ENCODE measurements at places on chromosomes 12 and 14.

- DNase-seq, result no peak
Observed at GRCh38 chr12:24475337-24475736, 473.6 kb downstream of the BCAT1 start.

GRCh38 chr12:69059465-69060457 is 126.8 kb upstream of the CPM start:
- DNase-seq, result peak; percentile 55

GRCh38 chr14:52821805-52822250 is 30.4 kb upstream of the GNPNAT1 start:
- no peak for DNase-seq

DNA sequence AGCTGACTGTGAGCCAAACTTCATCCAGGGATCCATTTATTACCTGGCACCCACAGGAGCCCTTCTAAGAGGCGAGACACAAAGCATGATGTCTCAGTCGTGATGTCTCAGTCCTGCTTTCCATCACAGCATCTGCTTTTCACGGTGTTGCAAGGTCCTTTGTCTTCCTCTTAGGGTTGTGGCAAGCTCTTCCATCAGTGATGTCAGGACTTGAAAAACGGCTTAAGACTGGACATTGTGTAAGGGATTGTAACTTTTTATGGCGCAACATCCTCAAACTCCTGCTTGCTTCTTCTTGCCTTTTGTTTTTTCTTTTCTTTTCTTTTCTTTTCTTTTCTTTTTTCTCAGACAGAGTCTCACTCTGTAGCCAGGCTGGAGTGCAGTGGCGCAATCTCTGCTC is 586.5 kb upstream of the TMEM132C start:
- DNase-seq, result no peak

GRCh38 chr14:58963873-58964597 is 224.4 kb upstream of the DAAM1 start:
- no peak for DNase-seq

- no peak for DNase-seq
Observed at GRCh38 chr14:101362529-101363260, 198.6 kb upstream of the DIO3 start.

- no peak for DNase-seq
Observed at GRCh38 chr12:100857418-100857817, 62.8 kb downstream of the ANO4 start.

GRCh38 chr12:124110372-124110883 is 137.4 kb downstream of the ZNF664 start:
- no peak for DNase-seq

GRCh38 chr12:2813214-2814185 is 1.0 kb downstream of the ITFG2 start:
- DNase-seq, result peak; percentile 76

DNA sequence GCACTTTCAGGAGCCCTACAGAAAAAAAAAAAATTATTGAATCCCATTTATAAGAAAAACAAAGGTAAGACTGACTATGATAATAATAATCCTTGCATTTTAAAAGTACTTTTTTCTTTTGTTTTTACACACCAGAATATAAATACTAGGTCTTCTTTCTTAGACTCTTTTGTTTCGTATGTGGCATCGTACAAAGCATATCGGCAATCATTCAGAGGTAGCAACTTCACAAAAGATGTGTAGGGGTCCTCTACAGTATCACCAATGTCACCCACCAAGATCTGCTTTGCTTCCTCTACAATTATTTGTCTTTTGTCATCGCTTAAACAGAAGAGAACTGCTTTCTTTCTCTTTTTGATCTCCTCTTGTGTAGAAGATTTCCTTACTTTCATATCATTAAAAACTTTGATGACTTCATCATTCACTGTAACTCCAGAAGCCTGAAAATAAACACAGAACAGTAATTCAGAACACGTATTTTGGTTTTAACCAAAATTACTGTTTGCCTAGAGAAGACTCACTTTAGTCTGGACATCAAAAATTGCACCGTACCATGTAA is 1.2 kb downstream of the CFL2 start:
- DNase-seq, result no peak

DNA sequence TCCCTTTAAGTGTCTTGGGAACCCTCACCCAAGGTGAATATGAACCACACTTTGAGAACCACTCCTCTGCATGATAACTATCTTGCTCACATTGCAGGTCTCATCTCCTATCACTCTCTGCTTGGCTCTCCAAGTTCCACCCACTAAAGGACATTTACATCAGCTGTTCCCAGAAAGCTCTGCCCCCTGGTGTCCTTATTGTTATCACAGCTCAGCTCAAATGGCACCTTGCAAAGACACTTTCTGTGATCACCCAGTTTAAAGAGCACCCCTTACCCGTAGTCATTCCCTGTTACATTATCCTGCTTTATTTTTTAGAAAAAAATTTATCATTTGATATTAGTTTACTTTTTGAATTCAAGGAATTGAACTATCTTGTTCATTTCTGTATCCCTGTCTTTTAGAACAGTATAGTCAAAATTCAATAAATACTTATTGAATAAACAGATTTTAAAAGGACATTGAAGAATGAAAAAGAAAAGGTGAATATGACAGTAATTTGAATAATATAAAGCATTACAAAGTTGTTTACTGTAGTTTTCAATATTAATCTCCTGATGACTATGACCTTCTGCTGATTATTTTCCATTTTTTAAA is 20.5 kb upstream of the GUCY2C start:
- DNase-seq, result no peak

DNA sequence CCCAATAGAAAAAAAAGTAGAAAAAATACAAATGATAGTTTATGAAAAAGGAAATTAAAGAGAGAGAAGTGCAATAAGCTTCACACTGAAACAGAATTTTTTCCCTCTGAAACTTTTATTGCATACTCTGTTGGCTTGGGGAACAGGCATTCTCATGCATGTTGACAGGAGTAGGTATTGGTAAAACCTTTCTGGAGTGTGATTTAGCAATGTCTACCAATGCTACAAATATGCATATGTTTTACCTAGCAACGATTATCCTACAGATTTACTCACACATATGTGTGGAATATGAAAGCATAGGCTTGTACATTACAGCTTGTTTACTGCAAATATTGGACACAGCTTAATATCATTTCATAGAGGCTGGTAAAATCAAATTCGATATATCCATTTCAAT is 125.7 kb upstream of the MYF6 start:
- DNase-seq, result no peak

GRCh38 chr12:27548301-27549199 is 24.5 kb downstream of the PPFIBP1 start:
- no peak for DNase-seq

GRCh38 chr12:52965337-52965731 is 16.4 kb downstream of the KRT18 start:
- no peak for DNase-seq

GRCh38 chr14:70254476-70254961 is 65.8 kb upstream of the SLC8A3 start:
- DNase-seq, result peak; percentile 18

DNA sequence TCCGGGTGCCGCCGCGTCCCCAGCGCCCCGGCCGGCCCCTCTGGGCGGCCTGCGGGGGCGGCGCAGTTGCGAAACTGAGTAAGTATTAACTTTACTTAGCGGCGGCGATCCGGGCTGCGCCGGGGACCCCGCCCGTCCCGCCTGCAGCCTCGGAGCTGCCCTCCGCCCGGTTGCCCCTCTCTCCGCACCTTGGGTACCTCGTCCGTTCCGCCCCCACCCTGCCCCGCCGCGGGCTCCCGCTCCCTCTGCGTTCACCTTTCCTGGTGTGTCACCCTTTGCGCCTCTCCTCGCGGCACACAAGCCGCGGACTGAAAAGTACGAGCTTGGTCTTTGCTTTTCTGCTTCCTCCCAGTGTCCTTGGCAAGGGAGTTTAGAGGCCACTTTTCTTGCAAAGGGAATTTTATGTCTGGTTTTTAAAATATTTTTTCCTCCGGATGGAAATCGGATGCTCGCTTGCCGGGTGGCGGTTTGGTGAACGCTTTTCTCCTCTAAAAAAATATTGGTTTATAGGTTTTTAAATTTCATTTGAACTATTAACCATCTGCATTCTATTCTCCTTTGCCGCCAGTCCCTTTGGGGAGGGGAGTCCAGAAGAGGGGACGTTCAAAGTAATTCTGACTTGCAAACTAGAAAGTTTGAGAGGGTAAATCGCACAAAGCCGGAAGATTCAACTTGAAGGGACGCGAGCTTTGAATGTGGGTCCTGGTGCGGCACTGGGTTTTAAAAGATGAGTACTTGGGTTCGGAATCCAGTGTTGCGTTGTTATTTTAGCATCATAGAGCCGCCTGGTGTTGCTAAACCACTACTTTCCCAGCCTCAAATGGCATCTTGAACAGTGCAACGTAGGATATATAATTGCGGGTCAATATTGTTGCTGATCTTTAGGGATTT is 834 bp downstream of the RASSF8 start:
- DNase-seq, result peak; percentile 64

- no peak for DNase-seq
Observed at GRCh38 chr12:29706311-29706710, 77.4 kb downstream of the TMTC1 start.

GRCh38 chr12:10386857-10387256 is 3.0 kb downstream of the KLRK1 start:
- no peak for DNase-seq

DNA sequence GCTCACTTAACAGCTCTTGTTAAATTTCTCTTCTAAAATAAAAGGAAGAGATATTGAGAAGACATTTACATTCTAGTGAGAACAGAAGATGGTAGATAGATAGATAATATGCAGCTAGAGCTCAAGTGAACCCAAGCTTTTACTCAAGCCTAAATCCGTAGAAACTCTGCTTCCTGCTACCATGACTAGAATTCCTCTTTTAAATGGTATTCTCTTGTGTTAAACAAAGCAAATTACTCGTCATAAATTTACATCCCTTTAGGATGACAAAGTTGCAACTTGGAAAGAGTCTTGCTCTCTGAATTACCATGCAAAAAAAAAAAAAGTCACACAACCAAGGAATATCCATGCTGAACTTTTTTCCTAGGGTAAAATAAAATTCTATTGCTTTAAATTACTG is 160.7 kb upstream of the LRFN5 start:
- DNase-seq, result no peak

- DNase-seq, result no peak
Observed at GRCh38 chr14:57066887-57067513, 201.7 kb downstream of the EXOC5 start.

DNA sequence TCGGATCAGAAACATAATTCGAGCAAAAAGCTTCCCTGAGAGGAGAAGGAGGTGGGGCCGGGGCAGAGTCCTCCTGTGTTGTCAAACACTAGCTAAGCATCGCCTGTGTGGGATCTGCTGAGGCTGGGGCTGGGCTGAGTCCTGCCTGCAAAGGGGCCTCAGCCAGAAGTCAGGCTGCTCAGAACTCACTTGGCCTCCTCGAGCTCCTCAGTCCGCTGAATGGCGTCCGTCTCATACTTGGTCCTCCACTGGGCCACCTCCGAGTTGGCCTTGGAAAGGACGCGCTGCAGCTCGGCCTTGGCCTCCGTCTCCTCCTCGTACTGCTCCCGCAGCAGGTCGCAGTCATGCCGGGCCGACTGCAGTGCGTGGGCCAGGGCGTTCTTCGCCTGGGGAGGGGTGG is 9.9 kb upstream of the MYH6 start:
- DNase-seq, result no peak

DNA sequence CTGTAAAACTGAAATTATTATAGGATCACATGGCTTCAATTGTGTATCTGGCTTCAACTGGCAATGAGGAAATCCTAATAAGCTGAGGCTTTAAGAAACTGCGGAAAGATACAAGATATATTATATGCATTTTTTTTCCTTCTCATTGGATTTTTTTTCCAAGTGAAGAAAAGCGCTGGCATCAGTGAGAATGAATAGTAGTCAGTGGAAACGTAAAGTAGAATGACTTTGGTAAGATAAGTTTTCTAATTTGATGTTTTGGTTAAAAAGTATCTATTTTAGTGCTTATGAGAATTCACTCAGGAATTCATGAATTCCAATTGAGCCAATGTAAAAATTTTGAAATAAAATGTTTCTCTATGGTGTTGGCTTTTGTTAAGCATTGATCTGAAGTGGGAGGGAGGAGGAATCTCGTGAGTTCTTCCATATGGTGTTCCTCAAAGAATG is 173.5 kb upstream of the FRMD6 start:
- no peak for DNase-seq

DNA sequence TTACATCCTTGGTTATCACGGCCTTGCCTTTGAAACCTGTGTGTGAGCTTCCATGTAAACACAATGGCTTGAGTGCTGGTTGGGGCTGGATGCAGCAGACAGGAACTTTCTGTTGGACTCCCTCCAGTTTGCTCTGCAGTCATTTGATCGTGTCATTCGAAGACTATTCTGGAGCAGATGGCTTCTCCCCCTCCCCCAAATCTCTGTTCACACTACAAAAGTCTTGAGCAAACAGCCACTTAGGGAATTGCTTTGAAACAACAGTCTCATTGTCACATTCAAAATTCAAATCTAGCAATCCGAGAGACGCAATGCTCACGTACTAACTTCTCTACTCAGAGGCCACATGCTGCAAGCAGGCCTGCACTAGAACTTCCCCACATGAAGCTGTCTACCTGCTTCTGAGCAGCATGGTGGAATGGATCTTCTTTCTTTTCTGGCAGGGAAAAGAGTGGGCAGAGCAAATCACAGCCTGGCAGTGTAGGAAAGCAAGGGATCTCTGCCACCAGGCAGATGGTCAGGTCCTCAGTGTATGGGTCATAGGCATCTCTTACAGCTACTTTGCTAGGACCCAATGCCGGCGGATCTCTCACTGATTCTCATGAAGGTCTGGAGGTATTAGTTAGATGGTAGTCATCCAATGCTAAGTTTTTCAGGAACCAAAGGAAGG is 214.2 kb downstream of the PPM1H start:
- peak; percentile 35 for DNase-seq

- no peak for DNase-seq
Observed at GRCh38 chr12:62098132-62098531, 162.1 kb upstream of the USP15 start.

DNA sequence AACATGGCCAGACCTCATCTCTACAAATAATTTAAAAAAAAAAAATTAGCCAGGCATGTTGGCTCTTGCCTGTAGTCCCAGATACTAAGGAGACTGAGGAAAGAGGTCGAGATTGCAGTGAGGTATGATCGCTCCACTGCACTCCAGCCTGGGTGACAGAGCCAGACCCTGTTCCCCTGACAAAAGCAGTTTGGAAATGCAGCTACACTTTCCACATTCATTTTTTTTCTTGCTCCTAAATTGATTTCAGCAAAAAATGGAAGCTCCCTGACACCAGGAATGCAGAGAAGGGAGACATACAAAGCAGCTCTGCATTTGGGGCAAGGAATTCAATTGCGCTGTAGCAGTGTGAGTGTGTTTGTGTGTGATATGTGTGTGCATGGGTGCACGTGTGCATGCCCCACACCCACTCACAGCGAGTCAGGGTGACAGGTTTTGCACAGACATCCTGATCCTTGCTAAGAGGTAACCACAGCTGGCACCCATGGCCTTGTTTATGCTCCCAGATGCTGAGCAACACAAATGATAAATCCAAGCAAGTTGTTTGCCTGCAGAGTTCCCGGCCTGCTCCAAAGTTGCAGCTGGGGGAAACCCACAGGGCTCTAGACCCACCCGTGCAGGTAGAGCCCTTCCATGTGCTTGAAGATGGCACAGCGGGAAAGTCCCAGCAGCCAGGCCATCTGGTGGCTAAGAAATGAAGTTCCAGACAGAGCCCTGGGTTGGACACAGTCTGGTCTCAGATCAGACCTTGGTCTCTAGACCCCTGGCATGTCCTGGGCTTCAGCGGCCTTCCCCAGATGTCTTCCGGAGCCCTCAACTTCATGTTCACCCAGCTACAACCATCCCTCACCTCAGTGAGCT is 25.9 kb upstream of the BDKRB2 start:
- no peak for DNase-seq

- peak; percentile 23 for DNase-seq
Observed at GRCh38 chr12:57089271-57090245, 644 bp downstream of the NAB2 start.

- DNase-seq, result peak; percentile 46
Observed at GRCh38 chr12:119412811-119413794, 78.6 kb downstream of the CCDC60 start.

GRCh38 chr12:111173836-111174235 is 195.1 kb downstream of the PHETA1 start:
- no peak for DNase-seq

All from kidney glomerular epithelial cell (primary cell).